Substantia nigra (tissue), 51 donors: ENCODE measurements at places on chromosomes 2 and 18.

GRCh38 chr2:42922790-42923579 is 130.6 kb upstream of the HAAO start:
- DNase-seq = no peak

GRCh38 chr2:25112113-25112512 is 56.3 kb downstream of the POMC start:
- DNase-seq = no peak

DNA sequence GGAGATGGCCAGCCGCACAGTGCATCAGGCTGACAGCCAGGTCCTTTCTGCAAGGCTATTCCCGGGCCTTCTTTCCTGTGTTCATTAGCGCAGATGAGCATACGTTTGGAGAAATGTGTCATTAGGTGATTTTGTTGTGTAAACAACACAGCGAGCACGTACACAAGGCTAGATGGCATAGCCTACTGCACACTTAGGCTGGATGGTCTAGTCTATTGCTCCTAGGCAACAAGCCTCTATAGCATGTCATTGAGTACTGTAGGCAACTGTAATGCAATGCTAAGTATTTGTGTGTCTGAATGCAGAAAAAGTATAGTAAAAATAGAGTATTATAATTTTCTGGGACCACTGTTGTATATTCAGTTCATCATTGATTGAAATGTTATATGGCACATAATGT is 50.9 kb upstream of the PHLPP1 start:
- no peak for DNase-seq

DNA sequence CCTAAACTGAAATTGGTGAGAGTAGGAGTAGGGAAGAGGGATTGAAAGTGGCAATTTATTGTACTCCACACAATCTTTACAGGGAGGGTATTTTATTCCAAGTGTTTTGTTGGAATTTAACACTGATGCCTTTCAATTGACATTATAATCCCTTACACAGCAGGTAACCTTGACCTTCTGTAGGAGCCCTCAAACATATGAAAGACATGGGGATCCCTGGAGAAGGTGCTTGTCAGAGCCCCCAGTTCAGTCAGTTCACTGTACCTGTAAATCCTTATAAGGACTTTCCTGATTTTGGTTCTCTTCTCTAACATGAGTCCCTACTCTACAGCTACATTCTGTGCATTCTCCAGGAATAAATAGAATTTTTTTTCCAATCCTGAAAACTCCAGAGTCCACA is 384.9 kb upstream of the NRP2 start:
- no peak for DNase-seq

DNA sequence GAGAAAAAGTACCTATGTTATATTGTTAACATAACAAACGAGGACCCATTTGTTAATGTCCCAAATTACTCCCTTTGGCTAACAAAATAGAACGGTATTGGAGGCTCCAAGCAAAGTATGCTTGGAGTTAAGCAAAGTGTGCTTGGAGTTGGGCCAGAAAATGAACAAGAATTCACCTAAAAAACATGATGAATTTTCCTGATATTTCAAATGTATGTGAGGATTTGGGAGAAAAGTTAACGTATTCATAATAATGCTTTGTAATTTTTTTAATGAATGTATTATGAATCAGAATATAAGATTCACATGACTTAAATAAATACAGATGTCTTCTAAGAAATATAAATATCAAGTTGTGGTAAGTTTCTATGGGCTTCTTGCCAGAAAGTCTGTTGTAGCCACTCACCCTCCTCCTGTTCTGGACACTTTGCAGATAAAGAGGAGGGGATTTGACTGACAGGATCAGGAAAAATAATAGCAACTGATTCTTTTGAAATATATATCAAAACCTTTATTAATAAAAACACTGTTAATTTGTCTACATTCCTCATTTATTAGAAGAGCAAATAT is 423.7 kb upstream of the MMADHC start:
- DNase-seq = no peak

DNA sequence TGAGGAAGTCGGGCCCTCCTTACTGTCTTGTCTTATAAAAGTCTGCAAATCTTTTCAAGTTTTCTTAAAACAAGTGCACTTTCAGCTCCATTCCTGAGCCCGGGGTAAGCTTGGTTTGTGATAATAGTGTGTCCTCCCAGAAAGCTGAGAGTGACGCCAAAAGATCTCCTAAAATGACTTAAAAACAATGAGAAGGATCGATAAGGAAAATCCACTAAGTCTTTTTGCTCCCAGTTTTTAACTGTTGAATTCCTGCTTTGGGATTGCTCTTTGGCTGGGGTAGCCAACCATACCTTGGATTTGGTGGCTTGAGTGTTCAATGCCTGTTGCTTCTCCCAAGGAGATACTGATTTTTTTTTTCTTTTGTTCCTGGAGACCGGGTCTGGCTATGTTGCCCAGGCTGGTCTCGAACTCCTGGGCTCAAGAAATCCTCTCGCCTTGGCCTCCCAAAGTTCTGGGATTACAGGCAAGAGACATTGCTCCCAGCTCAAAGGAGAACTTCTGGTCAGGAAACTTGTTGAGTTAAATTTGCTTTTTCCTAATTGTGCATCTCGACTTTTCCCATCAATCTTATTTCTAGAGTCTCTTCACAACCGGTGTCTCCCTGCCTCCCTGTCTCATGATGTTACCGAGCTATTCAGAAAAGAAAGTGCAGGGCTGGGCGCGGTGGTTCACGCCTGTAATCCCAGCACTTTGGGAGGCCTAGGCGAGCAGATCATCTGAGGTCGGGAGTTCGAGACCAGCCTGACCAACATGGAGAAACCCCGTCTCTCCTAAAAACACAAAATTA is 3.0 kb downstream of the TGIF1 start:
- no peak for DNase-seq

- DNase-seq = no peak
Measured at GRCh38 chr2:223896833-223897311, 48.3 kb downstream of the WDFY1 start.

DNA sequence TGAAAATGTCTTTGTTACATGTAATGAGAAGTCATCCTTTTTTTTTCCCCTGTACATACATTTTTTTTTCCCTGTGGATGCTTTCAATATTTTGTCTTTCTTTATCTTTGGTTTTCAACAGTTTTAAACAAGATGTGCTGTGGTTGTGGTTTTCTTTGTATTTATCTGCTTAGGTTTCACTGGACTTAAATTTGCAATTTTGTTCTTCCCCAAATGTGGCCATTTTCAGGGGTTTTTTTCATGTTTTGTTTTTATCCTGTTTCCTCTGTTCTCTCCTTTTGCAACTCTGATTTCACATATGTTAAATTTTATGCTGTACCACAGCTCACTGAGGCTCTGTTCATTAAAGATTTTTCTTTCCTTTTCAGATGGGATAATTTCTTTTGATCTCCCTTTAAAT is 41.7 kb downstream of the GALNT1 start:
- no peak for DNase-seq

- DNase-seq = no peak
Measured at GRCh38 chr18:39515299-39515698, 1949.7 kb upstream of the CELF4 start.

DNA sequence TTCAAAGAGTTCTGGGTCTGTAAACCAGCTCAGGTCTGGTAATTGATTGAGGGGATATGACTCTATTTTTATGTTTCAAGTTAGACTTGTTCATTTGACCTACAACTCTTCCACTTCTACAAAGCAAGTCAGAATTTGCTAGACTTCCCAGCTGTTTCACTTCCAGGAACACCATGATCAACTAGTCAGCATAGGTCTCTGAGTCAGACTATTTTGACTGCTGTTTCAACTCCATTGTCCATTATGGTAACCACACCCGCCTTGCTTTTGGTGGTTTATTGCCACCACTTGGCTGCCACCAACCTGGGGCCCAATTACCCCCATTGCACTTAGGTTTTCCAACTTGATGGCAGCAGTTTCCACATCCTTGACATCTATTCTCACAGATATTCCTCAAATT is 116.6 kb downstream of the LAMA3 start:
- no peak for DNase-seq

- no peak for DNase-seq
Measured at GRCh38 chr2:144475569-144476275, 44.2 kb downstream of the ZEB2 start.

- DNase-seq = no peak
Measured at GRCh38 chr2:62489162-62489561, 16.8 kb downstream of the TMEM17 start.

GRCh38 chr2:78780864-78781583 is 244.5 kb upstream of the REG3G start:
- no peak for DNase-seq
